Kidney capillary endothelial cell (primary cell): ENCODE measurements at places on chromosomes 3 and 15.

DNA sequence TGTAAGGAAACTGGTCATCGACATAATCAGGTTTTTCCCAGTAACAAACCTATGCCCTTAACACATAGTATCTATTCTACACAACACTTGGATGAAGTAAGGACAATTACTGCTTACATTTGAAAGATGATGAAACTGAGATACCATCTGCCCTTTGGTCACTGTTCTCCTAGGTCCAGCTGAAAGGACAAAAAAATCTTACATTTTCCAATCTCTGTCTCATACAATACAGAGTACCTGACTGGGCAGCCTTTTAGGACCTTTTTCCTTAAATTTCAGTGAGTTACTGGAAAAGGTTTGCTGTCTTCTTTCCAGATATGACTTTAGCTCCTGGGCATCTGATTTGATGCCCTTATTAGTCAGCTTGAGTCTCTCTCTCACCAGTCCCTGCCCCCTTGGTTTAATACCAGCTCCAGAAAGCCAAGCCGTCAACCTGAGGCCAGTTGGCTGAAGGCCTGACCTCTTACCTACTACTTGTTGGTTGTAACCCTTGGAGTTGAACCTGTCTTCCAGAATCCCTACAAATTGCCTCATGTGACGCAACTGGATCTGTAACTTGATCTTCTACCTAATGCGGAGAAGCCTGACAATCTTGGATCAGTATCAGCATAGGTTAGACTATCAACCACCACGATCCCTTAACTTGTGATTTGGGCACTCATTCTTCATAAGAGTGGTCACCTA, 355.3 kb upstream of the ZNF385D start:
- no peak for DNase-seq

DNA sequence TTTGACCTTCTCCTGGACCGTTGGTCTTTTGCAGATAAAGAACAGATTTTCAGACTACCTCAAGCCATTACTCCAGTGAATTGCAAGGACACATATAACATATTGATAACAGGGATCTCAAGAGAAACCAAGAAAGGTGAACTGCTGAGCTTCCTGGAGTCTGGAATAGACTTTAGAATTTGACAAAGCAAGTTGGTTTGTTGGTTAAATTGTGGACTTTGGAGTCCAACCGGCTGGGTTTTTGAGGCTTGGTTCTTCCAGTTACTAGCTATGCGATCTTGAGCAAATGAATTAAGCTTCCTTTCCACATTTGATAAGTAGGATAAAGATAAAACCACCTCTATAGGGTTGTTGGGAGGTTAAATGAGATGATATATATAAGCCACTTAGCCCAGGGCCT, 233.1 kb downstream of the SHQ1 start:
- no peak for DNase-seq

DNA sequence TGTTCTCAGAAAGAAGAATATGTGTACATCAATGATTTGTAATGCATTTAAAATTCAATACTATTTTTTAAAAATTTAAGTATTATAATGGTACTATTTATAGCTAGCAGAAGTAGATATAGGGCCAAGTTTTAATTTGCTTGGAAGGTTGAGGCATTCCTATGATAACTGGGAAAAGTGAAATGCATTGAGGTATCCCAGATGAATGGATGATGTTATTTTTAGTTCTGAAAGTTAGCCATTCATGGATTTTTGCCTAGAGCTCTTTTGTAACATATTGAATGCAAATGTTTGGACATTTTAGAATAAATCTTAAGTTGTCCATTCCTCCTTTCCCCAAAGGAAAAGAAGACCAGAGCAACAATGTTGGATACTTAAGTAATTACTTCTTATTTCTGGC, 47.6 kb downstream of the GAP43 start:
- no peak for DNase-seq

GRCh38 chr15:85314633-85315032, 65.8 kb upstream of the AKAP13 start:
- no peak for DNase-seq

GRCh38 chr3:135325096-135325495, 530.0 kb downstream of the EPHB1 start:
- DNase-seq: no peak

GRCh38 chr15:51190424-51191068, 95.8 kb upstream of the TNFAIP8L3 start:
- no peak for DNase-seq

GRCh38 chr3:152968388-152969024, 133.6 kb downstream of the P2RY1 start:
- DNase-seq: peak; percentile 37

GRCh38 chr15:58465866-58466517, 34.2 kb downstream of the LIPC start:
- DNase-seq: no peak

DNA sequence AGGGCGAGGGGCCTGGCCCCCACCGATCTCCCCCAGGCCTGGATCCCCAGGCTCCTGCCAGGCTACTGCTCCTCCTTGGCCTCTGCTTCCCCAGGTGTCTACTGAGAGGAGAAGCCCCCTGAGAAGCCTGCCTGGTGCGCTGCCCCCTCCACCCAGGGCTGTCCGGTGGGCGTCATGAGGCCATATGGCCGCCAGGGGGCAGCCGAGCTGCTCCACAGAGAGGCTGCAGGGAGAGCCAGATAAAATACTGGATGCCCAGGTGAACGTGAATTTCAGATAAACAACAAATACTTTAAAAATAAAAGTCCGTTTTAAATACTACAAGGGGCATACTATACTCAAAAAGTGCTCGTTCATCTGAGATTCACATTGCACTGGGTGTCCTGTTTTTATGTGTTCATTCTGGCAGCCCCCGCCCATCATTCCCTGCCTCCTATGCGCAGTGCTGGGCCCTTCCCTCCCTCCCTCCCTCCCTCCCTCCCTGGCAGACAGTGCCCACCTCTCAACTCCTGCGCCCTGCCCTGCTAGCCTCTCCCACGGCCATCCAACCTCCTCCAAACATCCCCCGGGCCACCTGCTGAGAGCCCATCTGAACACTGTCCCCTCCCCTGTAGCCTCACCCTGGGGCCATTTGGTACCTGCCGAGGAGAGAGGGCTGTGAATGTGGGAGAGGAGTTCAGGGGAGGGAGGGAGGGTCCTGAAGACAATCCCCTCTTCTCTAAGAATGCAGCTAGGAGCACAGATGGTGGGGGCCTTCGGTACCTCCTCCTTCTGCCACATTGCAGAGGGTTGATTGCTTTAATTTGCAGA, 29.6 kb downstream of the PSTPIP1 start:
- DNase-seq: peak; percentile 60

DNA sequence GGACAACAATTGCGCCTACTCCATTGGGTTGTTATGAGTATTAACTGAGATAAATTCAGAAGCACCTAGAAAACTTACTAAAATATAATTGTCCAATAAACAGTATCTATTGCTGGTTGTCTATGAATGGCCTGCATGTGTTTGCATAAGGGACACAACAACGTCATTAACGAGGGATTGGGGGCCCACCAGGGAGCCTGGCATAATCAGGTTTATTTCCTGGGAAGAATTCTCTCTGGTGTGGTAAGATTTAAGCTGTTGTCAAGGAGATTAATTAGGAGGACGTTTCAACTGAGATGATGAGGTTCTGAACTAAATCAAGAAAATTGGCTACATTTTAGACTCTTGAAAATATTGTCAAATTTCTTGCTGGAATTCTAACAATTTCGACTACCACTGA, 176.1 kb upstream of the CDIN1 start:
- no peak for DNase-seq

DNA sequence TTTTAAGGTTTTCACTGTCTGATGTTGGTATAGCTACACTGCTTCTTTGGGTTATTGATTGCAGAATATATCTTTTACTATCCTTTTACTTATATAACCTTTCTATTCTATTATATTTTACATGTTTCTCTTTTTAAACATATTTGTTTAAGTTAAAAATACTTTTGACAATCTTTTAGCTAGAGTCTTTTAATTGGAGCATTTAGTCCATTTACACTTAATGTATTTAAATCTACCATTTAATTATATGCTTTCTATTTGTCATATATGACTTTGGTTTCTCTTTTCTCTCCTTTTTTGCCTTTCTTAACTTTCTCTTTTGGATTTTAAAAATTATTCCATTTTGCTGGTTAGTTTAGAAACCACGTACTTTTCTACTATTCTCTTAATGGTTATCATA, 53.7 kb upstream of the PRR23C start:
- no peak for DNase-seq

GRCh38 chr3:38638354-38638753, 11.1 kb downstream of the SCN5A start:
- DNase-seq: no peak
